ENCODE measurements at places on chromosomes 5 and 9. TPM values are rescaled to one million over a fixed set of nuclear protein-coding genes. Genes with fewer than 3 reads are reported as not detected.

DNA sequence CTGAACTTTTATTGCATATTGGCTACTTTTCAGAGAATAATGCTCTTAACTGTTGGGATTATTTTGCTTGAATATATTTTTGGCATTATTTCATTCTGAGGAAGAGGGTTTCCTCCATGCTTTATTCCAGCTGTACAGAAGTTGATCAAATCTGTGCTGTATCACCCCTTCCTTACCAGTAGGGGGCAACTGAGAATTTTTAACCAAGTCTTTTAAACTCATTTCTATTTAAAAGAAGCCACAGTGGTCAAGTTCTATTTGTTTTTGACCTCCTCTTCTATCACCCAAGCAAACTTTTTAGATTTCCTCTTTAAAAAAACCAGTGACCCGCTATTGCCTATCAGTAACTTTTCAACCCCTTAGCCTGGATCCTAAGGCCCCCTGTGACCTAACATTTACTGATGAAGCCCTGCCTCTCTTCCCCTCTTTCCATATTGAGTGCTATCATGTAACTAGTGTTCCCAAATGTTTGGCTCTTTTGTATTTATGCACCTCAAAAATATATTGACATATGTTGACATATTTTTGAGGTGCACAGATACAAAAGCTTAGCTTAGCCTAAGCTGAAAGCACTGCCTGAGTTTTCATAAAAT is 80.6 kb downstream of the FBXO4 start:
- DNase-seq = no peak

DNA sequence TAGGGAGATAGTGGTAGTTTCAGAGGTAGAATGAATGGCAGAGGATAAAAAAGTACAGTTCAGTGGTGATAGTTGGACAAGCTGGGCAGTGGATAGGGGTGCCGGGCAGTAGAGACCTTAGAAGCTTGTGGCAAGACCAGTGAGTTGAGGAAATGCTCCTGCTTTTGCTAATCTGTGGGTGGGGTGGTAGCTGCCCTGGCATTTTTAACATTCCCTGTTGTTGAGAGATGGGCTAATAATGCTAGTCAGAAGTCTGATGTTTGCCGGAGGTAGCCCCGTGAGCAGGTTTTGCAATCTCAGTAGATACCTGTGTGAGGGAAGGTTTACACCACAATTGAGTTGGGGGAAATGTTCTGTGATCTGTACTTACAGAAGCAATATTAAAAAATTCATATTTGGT is 91.1 kb downstream of the TRIO start:
- DNase-seq = no peak

DNA sequence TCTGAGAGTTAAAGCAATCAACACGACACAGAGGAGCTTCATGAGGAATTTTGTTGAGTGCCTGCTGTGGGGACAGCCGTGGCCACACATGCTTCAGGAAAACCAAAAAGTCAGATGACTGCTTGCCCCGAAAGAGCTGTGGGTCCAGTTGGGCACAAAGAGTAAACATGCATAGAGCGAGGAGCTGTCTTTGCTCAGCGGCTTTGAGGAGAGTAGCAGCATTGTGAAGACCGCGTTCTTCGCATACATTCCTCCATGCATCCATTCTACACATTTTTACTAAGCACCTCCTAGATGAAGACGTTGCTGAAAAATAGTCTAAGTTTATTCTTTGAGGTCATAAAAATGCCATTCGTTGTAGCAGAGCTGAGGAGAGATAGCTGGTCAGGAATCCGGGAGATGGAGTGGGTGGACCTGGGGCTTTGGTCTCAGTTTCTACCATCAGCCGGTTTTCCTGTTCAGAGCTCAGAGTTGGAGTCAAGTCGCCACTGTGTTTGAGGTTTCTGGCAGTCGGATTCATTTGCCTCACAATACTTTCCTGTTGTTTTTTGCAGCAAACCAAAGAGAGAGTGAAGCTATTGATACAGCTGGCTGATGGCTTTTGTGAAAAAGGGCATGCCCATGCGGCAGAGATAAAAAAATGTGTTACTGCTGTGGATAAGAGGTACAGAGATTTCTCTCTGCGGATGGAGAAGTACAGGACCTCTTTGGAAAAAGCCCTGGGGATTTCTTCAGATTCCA is 194.5 kb upstream of the OTULINL start:
- no peak for DNase-seq

DNA sequence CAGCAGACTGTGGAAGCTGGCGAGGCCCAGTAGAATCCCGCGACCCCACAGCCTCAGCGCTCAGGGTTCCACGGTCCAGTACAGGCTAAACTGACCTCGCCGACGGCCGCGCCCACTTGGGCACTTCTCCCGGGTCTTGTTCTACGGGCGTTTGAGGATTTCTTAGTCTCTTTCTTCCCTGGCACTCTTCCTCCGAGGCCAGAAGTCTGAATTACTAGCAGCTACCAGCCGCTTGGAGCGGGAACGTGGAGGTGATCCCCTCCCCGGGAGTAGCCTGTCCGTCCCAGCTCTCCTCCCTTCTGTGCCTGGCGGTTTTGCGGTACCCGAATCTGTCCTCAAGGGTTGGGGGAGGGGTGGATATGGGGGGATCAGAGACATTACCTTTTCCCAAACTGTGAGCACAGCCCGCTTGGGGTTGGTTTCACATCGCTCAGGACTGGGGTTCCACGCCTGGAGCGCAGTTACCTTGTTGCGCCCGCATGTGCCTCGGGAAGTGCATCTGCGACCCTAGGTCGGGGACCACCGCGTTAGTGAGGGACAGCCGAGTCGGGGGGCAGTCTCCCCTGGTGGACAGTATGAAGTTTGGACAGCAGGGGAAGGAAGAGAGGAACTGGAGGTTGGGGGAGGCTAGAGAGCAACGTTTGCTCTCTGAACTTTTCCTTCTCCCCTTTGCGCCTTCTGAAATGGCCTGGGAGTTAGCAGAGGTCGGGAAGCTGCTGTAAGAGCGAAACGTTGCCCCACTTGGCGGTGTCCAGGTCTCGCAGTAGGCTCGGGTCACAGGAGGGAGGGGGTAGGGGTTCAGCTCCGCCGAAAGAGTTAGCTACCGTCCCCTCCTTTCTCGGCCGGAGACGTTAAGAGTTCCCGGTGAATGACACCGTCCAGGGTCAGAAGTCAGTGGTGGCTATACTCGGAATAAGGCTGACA is 190.8 kb downstream of the MEF2C start:
- no peak for DNase-seq

DNA sequence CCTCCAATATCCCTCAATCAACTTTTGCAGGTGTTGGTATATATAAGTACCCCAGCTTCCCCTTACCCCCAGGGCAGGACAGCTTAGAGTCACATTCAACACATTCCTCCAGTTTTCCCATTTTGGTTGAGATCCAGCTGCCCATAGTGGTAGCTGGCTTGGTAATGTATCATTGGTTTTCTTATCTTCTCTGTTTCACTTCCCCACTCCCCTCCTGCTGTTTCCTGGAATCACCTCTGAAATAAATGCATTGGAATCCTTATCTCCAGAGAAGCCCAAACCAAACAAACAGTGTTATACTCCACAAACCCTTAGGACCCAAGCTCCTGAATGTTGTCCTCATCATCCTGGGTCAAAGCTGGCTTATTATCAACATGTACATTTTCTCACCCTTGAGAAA is 184.8 kb downstream of the TMEM38B start:
- DNase-seq = no peak

GRCh38 chr9:92603990-92604389 is 65.9 kb downstream of the IPPK start:
- DNase-seq = no peak

- no peak for DNase-seq
Measured at GRCh38 chr5:154523709-154524108, 45.7 kb upstream of the HAND1 start.

DNA sequence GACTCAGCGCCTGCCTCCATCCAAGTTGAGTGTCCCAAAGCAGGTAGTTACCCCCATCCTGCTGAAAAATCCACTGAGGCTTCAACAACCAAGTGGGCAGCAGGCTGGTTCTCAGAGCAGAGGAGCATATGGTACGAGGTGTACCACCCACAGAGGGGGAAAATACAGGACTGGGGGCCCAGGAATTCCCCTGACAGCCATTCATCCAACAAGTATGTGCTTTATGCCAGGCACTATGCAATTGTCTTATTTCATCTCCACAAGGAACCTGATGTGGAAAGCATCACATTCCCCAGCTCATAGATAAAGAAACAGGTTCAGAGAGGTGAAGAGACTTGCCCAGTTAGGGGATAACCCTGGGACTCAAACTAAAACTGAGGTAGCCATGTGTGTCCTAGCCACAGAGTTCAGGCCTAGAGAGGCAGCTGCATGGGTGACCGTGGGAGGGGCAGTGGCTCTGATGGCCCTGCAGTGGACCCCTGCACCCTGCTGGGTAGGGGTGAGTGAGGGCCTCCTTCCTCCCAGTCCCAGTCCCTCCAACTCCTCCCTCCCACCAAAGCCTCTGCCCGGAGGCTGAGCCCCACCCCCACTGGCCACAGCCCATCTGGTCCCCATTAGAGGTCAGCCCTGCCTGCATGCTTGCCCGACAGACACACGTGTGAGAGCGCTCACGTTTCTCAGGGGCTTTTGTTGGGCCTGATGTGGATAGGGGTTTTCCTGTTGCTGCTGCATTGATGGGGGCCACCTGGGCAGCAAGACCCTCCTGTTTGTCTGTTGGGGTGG is 11.5 kb downstream of the PDLIM4 start:
- DNase-seq = no peak

- DNase-seq = no peak
Measured at GRCh38 chr5:66633754-66634153, 37.6 kb downstream of the MAST4 start.

DNA sequence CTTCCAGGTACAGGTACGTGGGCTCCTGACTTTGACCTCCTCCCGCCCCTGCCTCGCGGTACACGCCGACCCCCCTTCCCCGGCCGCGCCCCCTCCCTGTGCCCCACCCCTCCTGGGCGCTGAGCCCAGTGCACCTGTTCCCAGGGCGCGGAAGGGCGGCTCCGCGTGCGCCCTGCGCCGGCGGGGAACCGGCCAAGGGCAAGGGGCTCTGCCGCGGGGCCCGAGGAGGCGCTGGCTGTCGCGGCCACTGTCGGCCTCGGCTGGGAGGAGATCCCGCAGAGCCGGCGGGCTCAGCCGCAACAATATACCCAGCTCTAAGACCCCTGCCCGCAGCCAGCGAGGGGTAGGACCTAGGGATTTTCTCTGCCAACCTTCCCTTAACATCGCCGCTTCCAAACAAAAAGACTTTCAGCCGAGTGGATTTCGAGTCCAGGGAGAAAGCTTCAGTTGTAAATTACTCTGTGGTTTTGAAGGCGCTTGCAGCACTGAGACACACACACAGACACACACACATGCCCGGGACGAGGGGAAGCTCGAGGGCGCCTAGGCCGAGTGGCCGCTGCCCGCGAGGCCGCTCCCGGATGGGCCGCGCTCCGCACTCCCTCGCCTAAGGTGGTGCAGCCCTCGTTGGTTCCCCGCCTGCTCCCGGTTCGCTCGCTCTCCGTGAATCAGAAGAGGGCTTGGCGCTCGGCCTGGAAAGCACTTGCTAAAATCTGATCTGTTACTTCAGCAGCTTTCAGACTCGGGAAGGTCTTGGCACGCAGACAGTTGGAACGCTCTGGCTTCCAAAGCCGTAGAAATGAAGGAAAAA is 1.2 kb downstream of the FGF18 start:
- DNase-seq = peak; percentile 56

DNA sequence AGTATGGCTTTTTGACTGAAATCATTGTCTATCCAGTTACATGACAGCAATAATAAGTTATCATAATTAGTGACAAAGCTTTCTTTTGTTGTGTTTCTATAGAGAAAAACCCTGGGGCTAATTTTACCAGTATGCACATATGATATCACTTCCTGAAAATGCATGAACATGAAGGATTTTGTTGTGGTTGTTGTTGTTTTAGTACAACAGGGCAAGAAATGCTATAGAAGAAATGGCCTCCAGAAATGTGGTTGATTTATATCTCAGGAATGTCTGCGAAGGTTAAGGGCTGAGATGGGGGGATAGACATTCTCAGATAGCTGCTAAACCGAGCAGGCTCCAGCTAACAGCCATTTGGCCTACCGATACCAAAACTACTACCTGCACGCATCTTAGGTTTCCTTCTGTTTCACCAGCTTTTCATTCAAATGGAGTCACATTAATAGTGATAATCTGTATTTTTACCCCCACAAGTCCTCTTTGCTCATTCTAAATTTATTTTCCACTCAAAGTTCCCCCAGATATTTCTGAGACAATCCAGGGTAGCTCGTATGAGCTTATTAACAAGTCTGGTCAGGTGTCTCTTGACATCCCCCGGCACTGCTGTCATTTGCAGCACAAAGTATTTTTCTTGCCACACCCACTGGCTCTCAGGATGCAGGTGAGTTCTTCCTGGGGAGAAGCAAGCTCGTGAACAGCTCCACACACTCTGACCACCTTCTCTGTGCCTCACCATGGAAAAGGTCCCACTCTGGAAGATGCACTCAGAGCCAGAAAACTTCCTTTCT is 232.4 kb upstream of the GAS1 start:
- no peak for DNase-seq

- DNase-seq = peak; percentile 17
Measured at GRCh38 chr5:43121913-43122484, 1.3 kb downstream of the ZNF131 start.

DNA sequence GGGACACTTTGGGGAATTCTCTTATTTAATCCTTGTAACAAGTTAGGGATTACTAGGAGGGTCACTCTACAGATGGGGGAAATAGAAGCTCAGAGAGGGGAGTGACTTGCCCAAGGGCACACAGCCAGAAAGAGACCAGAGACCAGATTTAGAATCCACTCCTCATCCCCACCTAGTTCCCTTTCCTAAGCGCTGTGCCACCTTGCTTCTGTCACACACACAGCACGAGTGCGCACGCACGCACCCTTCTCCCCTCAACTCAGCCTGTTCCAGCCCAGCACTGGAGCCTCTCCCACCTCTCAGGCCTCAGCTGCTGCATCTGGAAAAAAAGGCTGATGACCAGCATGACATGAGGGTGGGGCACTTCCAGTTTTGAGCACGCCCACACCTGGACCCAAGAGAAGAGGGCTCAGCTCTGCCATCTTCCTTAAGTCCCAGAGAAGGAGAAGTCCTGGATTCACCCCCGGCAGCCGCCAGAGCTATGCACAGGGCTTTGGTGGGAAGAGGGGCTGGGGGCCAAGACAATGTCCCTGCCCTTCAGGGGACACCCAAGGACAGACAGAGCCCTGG is 18.5 kb downstream of the NR5A1 start:
- no peak for DNase-seq

The ADGRV1 gene
- total RNA-seq = 20.9 TPM

The ALDH1A1 gene
- 16.8 TPM for total RNA-seq

The SOHLH1 gene
- total RNA-seq = 16.8 TPM

The RLN2 gene
- 2.5 TPM for total RNA-seq
